ENCODE measurements at places on chromosomes 1 and 21. TPM values are rescaled to one million over a fixed set of nuclear protein-coding genes. Genes with fewer than 3 reads are reported as not detected.

The LCE3E gene
- not detected for total RNA-seq

The KMO gene
- total RNA-seq, result not detected

The SGIP1 gene
- 9.4 TPM for total RNA-seq

The FCGR3A gene
- total RNA-seq, result not detected

The XCL1 gene
- not detected for total RNA-seq

The PRKCZ gene
- 3.7 TPM for total RNA-seq

The LDLRAD1 gene
- total RNA-seq, result not detected

The RNF186 gene
- total RNA-seq, result not detected

The NEK7 gene
- 33.6 TPM for total RNA-seq

The LEMD1 gene
- total RNA-seq, result not detected

Measured in mammary microvascular endothelial cell (primary cell).